ENCODE measurements at places on chromosomes 11 and 22. TPM values are rescaled to one million over a fixed set of nuclear protein-coding genes. Genes with fewer than 3 reads are reported as not detected.

Gene SNX32
- 2.6 TPM for total RNA-seq

Gene LDHAL6A
- not detected for total RNA-seq

Gene CASP5
- total RNA-seq = 0.76 TPM

Gene IGF2
- 473 TPM for total RNA-seq

Gene ABCC8
- 8.2 TPM for total RNA-seq

Gene SPI1
- 47.0 TPM for total RNA-seq

Gene MAPK8IP1
- total RNA-seq = 285 TPM

Gene KIAA0930
- total RNA-seq = 119 TPM

Gene SOX6
- total RNA-seq = 53.7 TPM

Gene FADS1
- 99.3 TPM for total RNA-seq

Gene TCN1
- 1.3 TPM for total RNA-seq

Gene GRK3
- 13.5 TPM for total RNA-seq

Gene PARVA
- 176 TPM for total RNA-seq

Gene MS4A8
- total RNA-seq = not detected

DNA sequence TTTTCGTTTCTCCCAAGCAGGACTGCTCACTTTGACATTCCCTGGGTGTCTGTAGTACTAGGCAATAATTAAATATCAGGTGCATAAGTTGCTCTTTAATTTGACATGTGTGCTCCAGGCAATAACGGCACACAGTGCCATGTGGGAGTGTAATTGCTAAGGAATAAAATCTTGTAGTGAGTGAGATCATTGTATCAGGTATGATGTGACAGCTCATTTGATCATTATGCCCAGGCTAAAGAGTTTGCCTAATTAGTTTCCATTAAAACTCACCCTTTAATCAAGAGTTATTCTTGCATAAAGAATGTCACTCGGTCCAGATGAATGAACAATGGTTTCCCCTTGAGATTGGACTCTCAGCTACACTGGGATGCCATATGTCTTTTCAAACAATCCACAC is 220.0 kb downstream of the INSC start:
- no peak for DNase-seq

- DNase-seq = no peak
Measured at GRCh38 chr22:37994049-37994448, 9.7 kb upstream of the SOX10 start.

GRCh38 chr11:4436411-4436810 is 12.7 kb upstream of the OR52K2 start:
- DNase-seq = no peak

DNA sequence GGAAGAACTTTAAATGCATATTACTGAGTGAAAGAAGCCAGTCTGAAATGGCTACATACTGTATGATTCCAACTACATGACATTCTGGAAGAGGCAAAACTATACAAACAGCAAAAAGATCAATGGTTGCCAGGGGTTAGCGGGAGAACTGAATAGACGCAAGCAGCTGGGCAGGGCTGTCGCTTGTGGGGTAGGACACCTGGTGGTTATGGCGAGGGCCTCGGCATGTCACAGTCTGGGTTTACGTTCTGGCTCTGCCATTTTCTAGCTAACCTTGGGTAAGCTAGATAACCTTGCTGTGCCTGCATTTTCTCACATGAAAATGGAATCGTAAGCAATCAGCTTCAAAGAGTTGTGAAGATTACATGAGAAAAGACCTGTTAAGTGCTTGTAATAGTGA is 55.2 kb upstream of the SYT13 start:
- no peak for DNase-seq

GRCh38 chr22:17349172-17349571 is 20.1 kb upstream of the CECR2 start:
- no peak for DNase-seq

DNA sequence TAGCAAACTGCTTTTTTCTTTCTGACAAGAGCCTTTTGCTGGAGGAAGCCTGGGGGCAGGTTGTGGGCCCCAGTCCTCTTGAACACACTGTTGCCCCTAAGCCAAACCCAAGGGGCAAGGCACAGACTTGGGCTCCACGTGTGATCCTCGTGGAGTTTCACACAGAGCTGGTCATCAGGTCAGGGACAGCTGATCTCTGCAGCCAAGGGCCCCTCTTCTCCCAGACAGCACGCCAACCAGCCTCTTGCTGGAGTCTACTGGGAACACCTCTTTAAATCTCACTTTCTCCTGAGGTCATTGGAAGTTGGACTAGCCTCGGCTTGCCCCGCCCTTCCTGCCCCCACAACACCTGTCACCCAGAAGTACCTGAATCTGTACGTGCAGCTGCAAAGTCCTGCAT is 39.8 kb downstream of the C11orf58 start:
- peak; percentile 38 for DNase-seq

- DNase-seq = no peak
Measured at GRCh38 chr11:129853518-129854231, 38.0 kb downstream of the TMEM45B start.

DNA sequence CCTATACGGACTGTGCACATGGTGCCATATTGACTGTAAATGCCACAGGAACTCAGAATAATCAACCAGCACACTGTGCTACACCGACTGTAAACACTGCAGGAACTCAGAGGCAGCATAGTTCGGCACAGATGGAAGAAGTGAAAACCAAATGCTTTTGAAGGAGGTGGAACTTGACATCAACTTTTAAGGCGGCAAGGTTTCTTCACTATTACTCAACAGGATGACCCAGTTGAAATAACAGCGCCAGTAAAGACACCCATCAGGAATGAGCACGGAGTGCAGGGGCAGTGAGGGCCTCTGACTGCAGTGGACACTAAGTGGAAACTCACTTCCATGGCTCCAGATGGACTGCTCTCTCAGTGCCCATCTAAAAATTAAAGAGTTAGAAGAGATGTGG is 15.7 kb downstream of the TESMIN start:
- no peak for DNase-seq

DNA sequence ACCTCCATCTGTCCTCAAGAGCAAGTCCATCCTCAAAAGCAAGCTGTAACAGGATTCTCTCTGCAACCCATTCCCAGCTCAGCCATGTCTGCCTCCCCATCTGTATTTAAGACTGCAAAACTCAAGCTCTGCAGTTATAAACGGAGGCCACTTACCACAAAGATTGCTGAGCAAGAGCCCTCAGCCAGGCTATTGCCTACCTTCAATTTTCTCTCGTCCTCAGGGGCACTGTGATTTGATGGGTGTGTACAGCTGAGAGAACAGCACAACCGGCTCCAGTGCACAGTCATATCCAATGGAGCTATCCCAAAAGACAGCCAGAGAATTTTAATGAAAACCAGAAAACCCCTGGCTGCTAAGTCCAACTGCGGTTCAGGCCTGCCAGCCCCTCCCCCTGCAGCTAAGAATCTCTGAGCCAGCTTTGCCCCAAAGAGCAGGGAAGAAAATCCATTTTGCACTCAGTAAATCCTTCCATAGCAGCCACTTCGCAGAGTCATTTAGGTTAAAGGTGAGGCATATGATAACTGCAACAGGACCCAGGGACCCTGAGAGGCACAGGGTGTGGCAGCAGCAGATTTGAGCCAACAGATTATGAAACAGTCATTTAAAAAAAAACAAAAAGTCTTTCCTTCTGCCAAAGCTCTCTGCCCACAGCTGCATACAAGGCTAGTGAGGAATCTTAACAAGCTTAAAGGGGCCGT is 37.6 kb downstream of the RAB30 start:
- peak; percentile 65 for DNase-seq

- DNase-seq = no peak
Measured at GRCh38 chr11:10459029-10459970, 4.2 kb downstream of the AMPD3 start.

GRCh38 chr11:92048415-92048814 is 176.2 kb upstream of the FAT3 start:
- no peak for DNase-seq

GRCh38 chr22:19812910-19813309 is 41.8 kb downstream of the GNB1L start:
- no peak for DNase-seq

DNA sequence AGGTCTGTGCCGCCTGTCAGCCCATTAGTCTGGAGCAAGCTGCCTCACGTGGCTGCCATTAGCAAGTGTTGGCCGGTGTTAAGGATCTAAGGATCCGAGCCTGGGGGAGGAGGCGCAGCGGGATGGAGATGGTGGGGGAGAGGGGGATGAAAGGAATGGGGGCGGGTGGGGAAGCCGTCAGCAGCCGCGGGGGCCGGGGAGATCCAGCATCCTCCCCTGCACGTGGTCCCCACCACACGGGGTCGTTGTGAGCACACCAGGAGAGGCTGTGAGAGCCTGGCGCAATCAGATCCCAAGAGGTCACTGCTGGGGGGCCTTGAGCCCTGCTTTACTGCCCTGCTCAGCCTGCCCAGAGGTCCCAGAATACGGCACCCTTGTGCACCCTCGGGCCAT is 7.3 kb downstream of the CABP7 start:
- DNase-seq = peak; percentile 70

DNA sequence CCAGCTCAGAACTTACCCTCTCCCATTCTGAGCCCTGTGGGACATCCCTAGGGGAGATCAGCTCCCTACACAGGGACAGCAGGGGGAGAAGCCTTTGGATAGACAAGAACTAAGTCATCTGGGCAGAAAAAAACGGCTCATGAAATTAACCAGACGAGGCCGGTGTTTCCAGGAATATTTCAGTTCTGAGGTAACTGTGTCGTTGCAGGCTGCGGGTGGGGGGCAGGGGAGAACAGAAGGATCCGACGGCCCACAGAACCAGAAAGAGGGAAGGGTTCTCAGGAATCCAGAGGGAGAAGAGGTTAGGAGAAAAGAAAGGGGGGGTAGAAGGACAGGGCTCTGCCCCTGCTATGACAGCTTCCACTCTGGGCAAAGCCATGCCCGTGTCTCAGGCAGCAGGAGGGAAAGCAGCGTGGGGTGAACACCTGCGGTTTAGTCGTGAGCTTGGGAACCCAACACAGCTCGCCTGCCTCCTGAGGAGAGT is 3.6 kb downstream of the CLCF1 start:
- DNase-seq = no peak

GRCh38 chr11:86167499-86168164 is 76.9 kb upstream of the EED start:
- DNase-seq = no peak

DNA sequence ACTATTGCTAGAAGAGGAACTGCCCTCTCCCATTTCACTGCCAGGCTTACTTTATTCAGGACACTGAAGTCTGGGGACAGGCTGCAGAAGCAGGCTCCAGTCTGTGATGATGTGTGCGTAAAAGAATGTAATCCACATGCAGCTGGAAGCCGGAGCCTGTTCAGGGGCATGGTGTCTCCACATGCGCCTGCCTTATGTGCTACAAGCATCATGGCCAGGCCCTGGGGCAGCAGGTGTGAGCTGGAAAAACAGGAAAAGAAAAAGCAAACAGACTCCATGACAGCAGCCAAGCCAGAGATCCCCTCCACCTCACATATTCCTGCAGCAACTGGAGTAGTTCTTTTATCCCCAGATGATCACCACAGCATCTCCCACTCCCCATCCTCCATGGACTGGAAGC is 33.4 kb downstream of the ARFGAP2 start:
- DNase-seq = no peak

DNA sequence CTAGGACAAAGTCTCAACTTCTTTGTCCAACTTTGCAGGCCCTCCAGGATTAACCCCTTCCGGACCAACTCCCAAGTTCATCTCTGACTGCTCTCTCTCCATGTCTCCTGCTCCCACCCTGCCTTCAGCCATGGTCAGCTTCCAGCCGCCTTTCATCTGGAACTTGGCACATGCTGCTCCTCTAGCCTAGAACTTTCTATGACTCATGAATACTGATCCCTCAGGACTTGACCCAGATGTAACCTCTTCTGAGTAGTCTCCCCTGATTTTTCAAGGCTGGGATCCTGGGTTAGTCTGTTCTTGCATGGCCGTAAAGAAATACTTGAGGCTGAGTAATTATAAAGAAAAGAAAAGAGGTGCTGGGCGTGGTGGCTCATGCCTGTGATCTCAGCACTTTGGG is 5.2 kb upstream of the SLC15A3 start:
- no peak for DNase-seq

- no peak for DNase-seq
Measured at GRCh38 chr22:36914390-36914752, 943 bp downstream of the CSF2RB start.
